Pulmonary artery endothelial cell (primary cell): ENCODE measurements at places on chromosomes 12 and 14.

GRCh38 chr14:53062856-53063255, 90.3 kb downstream of the DDHD1 start:
- DNase-seq: no peak

DNA sequence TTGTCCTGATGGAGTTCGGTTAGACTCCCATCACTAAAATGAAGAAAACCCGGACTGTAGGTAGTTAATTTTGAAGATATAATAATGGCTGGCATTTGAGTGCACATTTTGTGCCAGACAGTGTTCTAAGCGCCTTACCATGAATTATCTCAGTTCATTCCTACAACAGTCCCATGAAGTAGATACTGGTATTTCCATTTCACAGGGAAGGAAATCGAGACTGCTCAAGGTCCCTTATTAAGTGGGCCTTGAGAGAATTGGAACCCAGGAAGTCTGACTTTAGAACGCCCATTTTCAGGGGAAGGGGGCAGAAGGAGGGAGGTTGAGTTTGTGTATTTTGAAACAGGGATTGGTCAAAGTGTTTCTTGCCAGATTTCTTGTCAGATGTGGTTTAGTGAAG, 855 bp downstream of the MNAT1 start:
- no peak for DNase-seq

- DNase-seq: no peak
These were observed 1.3 kb upstream of the AEBP2 start for GRCh38 chr12:19437996-19438395.

- no peak for DNase-seq
These were observed 153.6 kb downstream of the ATP23 start for GRCh38 chr12:58095002-58095401.

- no peak for DNase-seq
These were observed 32.0 kb downstream of the SSH1 start for GRCh38 chr12:108825201-108825950.

- DNase-seq: no peak
These were observed 292.1 kb downstream of the GLT1D1 start for GRCh38 chr12:129145381-129145780.

DNA sequence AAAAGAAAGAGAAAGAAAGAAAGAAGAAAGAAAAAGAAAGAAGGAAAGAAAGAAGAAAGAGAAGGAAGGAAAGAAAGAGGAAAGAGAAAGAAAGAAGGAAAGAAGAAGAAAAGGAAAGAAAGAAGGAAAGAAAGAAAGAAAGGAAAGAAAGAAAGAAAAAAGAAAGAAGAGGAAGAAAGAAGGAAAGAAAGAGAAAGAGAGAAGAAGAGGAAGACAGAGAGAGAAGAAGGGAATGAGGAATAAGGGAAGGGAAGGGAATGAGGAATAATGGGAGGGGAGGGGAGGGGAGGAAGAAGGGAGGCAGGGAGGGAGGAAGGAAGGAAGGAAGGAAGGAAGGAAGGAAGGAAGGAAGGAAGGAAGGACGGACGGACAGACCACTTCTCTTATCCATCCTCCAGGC, 246.9 kb downstream of the ADAMTS20 start:
- no peak for DNase-seq

DNA sequence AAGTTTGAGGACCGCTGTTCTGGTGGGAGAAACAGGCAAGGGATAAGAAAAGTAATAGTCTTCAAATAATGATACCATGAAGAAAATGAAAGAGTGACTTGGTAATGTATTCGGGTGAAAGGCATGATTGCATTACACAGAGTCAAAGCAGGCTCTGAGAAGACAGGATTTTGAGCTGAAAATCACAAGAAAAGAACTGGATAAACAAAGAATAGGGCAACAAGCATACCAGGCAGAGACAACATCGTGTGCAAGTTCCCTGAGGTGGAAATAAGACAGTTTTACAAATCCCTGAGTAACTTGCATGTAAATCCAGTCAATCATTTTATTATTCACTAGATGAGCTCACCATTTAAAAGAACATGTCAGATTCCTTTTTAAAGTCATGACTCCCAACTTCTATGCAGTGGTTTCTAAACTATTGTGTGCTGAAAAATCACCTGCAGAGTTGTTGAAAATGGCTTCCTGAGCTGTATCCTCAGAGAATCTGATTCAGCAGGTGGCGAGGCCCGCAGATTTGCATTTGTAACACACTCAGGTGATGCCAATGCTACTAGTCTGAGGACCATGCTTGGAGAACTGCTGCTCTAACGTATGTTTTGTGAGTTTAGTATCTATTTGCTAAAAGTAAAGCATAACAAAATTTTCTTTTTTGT, 133.0 kb upstream of the ABCD2 start:
- no peak for DNase-seq

GRCh38 chr12:1883513-1883912, 34.9 kb downstream of the CACNA2D4 start:
- no peak for DNase-seq

DNA sequence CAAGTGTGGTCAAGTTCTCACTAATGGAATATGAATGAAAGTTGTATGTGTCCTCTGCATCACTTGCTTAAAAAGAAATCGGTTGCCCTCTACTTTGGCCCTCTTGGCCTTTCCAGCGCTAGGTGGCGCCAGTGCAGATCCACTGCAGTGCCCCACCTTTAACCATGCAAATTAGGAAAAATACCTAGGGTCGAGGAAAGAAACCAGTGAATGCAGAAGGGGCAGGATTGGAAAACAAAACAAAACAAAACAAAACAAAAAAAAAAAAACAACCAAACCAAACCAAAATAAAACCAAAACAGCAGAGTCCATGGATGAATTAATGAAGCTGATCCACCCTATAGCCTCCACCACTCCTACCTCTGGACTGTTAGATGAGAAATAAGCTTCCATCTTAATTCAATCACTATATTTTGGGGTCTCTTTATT, 12.9 kb upstream of the NEMF start:
- no peak for DNase-seq

DNA sequence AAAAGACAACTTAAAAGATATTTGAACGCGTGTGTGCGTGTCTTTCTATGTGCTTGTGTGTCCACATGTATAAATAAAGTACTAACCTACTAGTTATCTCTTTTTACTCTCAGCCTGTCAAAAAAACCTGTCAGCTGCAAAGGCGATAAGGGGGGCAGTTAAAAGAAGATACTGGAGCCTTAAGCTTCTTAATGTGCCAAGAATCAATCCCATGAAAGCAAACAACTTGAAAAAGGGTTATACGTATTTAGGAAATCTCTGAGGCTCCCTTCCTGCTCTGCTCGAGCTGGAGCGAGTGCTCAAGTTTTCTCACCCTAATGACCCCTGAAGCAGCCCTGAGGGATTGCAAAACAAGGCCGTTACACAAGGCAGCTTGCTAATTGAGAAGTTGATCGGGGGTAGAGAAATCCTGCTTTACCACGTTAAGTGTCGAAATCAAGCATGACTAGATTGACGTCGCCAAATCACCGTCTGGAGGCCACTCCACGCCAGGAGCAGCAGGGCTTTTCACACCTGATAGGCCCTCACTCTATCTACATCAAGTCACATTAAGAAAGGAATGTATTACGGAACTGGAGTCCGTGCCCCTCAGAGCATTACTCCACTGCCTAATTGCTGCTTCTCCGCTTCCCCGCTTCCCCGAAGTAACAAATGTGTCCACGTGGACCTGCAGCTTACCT, 32.4 kb downstream of the LMO3 start:
- no peak for DNase-seq

DNA sequence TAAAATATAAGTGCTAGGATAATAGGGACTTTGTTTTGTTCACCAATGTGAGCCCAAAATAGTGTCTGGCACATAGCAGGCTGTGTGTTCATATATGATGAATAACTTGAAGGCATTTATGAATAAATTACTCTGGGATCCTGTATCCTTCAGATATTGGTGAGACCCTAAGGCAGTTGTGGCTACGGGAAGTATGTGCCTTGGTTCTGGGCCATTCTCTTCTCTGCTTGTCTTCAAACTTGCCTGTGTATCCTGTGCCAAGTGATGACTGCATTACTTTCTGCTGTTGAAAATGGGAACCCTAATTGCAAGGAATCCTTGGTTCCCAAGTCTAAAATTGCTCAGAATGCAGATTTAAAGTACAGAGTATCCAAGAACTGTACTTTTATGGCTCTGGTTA, 67.6 kb upstream of the KTN1 start:
- DNase-seq: no peak

DNA sequence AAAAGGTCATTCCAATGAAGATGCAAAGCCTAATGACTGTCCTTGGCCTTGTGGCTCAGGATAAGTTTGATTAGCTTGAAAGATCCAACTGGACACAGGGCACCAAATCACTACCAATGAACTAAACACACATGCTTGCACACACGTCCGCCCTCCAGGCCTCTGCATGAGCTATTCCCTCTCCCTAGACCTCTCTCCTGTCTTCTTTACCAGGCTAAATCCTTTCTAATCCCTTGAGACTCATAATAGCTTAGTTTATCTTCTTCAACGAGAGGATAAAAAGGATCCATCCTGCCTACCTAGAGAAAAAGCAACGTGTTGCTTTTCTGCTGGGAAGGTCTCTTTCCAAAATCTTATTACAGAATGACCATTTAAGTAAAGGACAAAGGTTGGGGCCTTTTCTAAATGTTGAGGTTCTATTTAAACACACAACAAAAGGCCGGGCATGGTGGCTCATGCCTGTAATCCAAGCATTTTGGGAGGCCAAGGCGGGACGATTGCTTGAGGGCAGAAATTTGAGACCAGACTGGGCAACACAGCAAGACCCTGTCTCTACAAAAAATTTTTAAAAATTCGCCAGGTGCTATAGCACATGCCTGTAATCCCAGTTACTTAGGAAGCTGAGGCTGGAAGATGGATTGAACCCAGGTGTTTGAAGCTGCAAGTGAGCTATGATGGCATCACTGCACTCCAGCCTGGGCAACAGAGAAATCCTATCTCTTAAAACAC, 22.4 kb downstream of the PXN start:
- DNase-seq: no peak
